ENCODE measurements at places on chromosomes 2 and 18.

- no peak for DNase-seq
Observed at GRCh38 chr2:36489281-36489680, 108.7 kb downstream of the FEZ2 start.

- no peak for DNase-seq
Observed at GRCh38 chr2:207506426-207506825, 23.3 kb upstream of the CREB1 start.

GRCh38 chr18:34339155-34339554, 114.4 kb upstream of the NOL4 start:
- no peak for DNase-seq

- no peak for DNase-seq
Observed at GRCh38 chr2:179488563-179488962, 223.9 kb upstream of the SESTD1 start.

DNA sequence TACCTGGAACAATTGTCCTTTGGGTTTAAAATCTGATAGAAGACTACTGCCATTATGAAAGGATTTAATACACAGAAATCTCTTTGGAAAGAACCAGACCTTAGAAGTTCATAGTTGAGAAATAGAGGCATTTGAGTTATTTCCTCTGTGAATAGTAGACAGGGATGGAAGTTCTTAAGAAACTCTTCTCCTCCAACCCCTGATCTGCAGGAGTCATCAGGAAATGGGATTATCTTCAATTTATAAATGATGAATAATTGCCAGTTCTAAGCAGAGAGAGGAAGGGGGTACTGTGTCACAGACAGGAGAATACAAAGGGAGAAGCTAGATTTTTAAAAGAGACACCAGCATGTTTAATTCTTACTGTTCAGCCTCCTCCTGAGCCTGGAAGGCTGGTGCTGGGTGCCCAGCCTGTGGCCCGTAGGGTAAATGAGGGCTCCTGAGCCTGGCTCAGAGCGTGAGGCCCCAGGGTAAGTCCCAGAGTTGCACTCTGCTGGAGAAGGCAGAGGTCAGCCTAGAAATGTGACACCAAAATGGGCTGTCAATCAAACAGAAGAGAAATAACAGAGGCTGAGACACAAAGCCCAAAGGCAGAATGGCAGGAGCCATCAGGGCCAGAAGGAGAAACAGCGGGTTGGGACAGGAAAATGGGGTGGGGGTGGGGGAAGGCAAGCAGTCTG, 58.2 kb upstream of the PKDCC start:
- no peak for DNase-seq

- DNase-seq, result no peak
Observed at GRCh38 chr2:68632021-68632420, 11.4 kb upstream of the PROKR1 start.

All from uterus (tissue), 4 donors.